ENCODE measurements at places on chromosomes 1 and 21. TPM values are rescaled to one million over a fixed set of nuclear protein-coding genes. Genes with fewer than 3 reads are reported as not detected.

DNA sequence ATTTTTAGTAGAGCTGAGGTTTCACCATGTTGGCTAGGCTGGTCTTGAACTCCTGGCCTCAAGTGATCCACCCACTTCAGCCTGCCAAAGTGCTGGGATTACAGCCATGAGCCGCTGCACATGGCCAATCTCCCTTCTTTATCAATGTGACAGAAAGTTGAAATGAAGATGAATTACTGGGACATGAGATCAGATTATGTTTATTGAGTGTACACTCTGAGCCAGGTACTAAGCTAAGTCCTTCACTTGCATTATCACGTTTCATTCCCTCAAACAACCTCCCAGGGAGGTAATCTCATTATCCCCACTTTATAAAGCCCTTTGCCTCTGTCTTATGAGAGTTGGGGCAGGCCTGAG, 6.3 kb upstream of the CHI3L2 start:
- DNase-seq: no peak

GRCh38 chr1:163275222-163275621, 46.5 kb upstream of the NUF2 start:
- DNase-seq: no peak

CELA2B gene
- total RNA-seq: not detected

OR2L3 gene
- total RNA-seq: not detected

- DNase-seq: no peak
Measured at GRCh38 chr1:99250728-99251127, 13.6 kb upstream of the PLPPR4 start.

GRCh38 chr1:156246781-156247459, 936 bp downstream of the PAQR6 start:
- DNase-seq: no peak

DNA sequence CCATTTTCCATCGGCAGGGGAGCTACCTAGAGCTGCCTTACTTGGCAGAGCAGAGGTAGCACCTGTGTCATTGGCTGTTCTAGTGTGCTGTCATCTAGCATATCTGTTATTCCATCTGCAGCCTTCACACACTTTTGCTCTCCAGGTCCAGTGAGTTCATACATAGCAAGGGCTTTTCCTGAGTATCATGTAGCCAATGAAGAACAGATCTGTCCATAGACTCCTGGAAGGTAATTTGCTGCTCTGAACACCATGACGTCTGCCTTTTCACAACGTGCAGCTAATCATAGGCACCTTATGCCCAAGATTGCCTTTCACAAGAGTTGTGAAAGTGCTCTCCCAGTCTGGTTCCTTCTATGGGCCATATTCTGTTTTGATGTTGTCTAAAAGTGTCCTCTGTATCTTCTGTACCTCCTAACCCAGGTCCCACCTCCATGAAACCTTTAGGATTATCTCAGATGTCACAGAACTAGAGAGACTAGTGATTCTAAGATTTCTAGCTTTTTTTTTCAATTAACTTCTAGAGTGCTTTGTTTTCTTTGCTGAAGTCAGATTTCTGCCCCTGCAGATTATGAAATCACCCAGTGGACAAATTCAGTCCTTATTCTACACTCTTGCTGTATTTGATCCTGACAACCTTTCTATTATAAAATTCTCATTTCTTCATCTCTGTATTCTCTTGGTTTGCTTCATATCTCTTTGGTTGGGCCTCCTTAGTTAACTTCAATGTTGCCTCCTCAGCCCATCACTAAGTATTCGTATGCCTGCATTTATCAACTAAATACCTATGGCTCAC, 134.8 kb downstream of the PBX1 start:
- no peak for DNase-seq

- DNase-seq: no peak
Measured at GRCh38 chr1:204267191-204267601, 53.4 kb upstream of the GOLT1A start.

DNA sequence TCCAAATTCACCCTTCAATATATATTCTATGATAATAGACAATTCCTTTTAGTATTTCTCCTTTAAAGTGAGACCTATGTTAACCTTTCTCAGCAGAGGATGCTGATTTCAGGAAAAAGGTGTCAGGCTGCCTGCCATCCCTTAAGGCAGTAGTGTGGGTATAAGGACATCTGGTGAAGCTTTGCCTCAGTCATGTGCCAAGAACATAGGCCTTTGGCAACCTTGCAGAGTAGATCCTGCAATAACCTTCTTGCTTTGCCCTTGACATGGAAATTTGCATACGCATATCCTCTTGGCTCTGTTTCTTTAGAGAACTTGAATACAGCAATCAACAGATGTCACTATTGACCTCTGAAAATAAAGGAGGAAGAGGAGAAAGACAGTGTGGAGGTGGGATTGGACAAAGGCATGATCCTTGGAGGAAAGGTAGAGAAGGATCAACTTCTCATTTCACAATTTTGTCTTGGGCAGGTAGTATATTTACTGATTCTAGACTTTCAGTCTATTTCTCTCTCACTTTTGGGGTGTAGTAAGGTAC, 21.1 kb upstream of the ZRANB2 start:
- DNase-seq: no peak

GRCh38 chr1:51871351-51871975, 7.1 kb downstream of the NRDC start:
- DNase-seq: no peak

DNA sequence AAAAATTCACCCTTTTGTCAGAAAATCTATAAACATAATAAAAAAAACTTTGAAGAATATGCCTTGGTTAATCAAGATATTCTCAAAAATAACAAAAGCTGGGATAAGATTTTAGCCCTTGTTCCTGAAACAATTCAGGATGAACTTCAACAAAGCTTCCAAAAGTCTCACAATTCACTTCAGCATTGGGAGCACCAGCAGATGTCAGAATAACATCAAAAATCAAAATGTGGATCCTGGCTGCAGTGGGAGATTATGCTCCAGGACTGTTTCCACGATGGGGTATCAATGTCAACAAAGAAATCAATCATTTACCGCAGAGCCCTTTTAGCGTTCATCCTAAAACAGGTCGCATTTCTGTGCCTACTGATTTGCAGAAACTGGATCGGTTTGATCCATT, 35.2 kb downstream of the ZNF670 start:
- no peak for DNase-seq

DNA sequence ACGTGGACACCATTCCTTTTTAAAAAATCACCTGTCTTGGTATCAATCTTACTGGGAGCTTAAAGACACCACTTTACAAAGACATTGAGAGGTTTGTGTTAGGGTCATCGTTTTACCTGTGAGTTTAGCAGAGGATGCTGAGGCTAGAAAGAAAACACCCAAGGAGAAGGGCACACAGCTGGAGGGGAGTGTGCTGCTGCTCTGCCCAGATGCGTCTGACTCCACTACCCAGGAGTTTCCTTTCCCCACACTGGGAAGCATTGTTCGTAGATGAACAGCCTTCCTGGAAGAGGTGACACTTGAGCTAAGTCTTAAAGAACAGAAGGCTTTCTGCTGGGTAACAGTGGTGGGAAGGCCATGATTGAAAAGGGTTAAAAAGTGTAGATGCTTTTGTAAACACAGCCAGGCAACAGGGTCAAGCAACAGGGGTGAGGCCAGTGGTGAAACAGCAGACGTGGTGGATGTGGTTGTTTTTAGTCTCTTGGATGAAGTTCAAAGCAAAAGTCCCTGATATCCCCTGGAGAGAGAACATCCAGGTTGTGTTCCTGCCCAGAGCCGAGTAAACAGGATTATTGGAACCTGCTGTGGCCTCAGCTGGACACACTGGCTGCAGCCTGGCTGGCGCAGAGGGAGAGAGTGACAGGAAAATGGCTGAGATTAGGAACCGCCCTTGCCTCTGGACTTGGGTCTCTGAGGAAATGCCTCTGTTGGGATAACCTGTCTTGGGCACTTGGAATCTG, 198.6 kb upstream of the JUN start:
- DNase-seq: no peak

NCAM2 gene
- total RNA-seq: not detected

GRCh38 chr21:36776981-36777617, 78.2 kb downstream of the SIM2 start:
- no peak for DNase-seq

DNA sequence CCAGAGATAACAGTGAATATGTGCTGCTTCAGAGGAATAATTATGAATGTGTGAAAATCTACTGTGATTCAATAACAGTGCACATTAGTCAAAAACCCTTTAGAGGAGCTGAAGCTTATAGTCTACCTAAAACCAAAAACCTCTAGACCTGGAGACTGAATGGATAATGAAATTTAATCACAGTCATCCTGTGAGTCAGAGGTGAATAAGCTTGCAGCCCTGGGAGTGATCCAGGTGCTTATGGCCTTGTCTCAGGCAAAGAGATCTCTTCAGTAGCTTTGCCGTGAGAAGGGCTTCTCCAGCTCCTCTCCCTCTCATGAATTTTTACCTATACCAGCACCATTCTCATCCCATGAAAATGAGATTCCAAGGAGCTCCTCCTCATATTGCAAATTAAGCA, 81.3 kb upstream of the RGS4 start:
- DNase-seq: no peak

RGS1 gene
- 67.6 TPM for total RNA-seq

TTLL10 gene
- 0.31 TPM for total RNA-seq

UTS2 gene
- 0.70 TPM for total RNA-seq

WNT3A gene
- not detected for total RNA-seq

- no peak for DNase-seq
Measured at GRCh38 chr1:151689494-151689893, 27.1 kb downstream of the CELF3 start.

DNA sequence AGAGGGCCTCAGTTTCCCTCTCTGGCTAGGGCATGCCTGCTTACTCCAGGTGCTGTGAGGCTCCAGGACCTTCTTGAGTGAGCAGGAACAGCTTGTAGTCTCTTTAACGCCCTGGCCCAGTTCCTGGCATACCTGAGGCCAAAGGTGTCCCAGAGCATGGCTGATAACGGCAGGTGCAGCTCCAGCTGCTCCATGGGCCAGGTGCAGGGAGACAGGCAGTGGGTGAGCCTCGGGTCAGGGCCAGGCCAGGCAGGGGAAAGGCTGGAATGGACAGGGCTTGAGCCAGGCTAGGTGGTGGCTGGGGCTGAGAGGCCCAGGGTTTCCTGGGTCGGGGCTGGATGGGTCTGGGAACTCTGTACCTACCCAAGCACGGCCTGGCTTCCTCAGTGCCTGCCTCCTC, 18.3 kb downstream of the EDN2 start:
- no peak for DNase-seq

- no peak for DNase-seq
Measured at GRCh38 chr1:69492286-69492685, 75.4 kb upstream of the LRRC7 start.

GRCh38 chr1:1144122-1144842, 28.4 kb upstream of the C1orf159 start:
- peak; percentile 76 for DNase-seq

GTF2B gene
- total RNA-seq: 43.1 TPM

OTUD3 gene
- total RNA-seq: 27.4 TPM

DNA sequence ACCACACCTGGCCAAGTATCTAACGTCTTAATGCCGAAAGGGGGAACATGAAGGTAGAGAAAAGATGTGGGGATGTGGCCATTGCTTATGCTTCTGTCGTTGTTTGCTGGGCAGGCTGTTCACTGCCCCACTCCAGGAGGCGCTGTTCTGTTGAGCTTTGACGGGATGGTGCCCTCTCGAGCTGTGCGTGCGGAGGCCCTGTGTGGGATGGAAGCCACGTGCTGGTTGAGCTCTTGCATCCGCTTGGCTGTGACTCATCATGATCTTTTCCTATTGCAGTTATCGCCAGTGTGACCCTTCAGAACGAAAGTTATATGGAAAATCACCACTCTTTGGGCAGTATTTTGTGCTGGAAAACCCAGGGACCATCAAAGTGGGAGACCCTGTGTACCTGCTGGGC, 26.3 kb downstream of the MTARC1 start:
- DNase-seq: no peak

- no peak for DNase-seq
Measured at GRCh38 chr1:78136680-78137079, 90.9 kb downstream of the GIPC2 start.

Measured in natural killer cell treated with Interleukin-12 subunit alpha and Interleukin-12 subunit beta and Interleukin-15 and Interleukin-18, amount 100 ng/mL, for 72 hours (primary cell).